ENCODE measurements at places on chromosomes 16 and 17.
A peak's percentile ranks its signal among the peaks of the same experiment; 100 is the strongest.

DNA sequence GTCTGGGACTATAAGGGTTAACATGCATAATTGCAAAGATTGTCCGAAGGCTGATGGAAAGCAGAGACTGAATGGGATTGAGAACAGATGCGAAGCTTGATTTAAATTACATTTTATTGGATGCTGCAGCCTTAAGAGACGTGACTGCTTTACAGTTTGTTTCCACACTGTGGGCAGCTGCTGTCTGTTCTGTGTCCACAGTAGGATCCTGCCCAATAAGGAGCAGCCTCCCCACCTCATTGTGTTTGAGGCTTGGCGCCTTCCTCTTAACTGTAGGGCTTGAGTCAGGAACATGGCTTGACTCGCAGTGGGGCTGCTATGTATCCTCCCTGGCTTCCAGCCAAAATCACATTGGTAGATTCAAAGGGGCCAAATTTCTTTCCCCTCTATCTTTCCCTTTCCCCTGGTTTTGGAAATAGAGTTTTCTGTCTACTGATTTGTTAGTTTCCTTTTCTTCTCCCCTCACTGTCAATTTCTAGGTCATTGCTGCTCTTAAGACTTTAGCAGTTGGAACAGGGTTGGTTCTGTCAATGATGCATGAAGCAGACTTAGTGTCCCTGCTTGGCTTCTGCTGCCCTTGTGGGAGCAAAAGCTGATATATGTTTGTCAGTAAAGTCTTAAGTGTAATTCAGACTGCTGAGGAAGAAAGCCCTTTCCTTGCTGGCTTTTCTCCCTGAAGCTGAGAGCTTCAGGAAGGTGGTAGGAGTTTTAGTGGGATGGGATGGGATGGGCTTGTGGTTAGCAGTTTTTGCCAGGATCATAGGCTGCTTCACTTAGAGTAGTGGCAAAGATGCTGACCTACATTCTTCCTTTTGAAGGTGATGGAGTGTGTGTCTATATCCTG lies 5.0 kb upstream of the RARA start:
- no peak for DNase-seq

- no peak for DNase-seq
These were observed 23.9 kb downstream of the UBE2G1 start for GRCh38 chr17:4342535-4342934.

GRCh38 chr17:58316260-58316960 lies 12.2 kb downstream of the TSPOAP1 start:
- DNase-seq: no peak

DNA sequence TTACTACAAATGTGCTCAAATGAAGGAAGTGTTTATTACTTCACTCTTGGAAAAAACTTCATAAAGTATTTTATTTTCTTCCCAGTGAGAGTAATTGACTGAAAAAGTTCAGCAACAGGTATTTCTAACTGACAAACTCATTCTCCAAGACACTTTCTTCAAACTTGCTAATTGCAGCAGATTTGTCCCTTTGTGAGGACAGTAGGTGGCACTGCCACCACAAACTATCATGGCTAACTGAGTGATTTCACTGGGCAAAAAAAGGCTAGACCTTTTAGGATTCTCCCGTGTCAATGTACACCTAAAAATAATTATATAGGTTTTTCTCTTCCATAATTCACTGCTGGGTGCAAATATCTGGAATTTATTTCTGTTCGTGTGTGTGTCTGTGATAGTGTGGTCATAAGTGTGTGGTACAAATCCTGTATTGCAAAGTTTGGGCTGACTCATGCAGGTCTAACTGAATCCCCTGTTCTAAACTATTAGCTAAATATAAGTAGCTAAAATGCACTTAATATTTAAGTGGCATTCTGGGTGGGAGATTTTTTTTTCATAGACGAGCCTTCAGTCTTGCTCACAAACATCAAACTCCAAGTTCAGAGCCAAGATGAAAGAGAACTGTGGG lies 3.9 kb downstream of the HS3ST3A1 start:
- DNase-seq: peak; percentile 54

GRCh38 chr17:37050920-37051319 lies 102.2 kb downstream of the AATF start:
- DNase-seq: no peak

DNA sequence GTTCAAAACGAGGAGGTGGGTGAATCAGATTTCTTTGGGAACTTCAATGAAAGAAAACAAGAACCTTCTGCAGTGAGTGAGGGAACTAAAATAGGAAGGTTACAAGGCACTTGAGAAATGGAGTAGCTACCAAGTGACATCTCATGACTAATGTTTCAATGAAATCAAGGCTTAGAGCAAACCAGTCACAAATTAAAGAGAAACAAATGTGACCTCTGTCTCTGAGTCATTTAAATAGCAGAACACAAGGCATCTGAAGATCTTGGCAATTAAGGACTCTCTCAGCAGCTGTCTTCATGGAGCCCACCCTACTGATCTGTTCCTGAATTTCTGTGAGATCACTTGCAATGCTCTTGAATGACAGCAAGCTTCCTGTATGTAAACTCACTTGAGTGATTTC lies 109.5 kb downstream of the CDH11 start:
- DNase-seq: peak; percentile 86

DNA sequence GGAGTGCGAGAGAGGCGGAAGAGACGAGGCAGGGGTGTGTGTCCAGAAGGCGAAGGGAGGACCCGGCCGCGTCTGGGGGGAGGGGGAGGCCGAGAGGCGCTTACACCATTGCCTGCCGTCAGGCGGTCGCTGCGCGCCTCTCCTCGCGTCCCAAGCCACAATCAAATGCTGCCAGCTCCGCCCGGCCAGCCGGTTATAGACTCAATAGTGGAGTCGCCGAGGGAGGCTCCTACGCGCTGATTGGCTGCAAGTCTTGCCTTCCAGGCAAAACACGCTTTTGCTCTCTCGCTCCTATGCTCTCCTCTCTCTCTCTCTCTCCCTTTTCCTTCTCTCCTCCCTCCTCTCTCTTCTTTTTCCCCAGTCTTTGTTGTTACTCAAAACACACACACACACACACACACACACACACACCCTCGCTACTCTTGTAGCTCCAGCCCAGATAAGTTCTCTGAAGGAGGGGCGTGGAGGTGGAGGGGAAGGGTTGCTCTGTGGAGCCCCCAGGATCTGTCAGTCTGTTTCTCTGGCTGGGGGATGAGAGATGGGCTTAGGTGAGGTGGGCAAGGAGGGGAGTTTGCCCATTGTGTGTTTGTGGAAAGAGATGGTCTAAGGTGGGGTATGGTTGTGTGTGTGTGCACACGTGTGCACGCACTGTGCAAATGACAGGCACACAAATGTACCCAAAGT lies at the start of gene DLX3:
Gene DLX3 (minus strand): TSS at position 170 of the 684 bp plus-strand sequence. CDS start 226 bp downstream, outside the sequence.
- peak; percentile 55 for DNase-seq

DNA sequence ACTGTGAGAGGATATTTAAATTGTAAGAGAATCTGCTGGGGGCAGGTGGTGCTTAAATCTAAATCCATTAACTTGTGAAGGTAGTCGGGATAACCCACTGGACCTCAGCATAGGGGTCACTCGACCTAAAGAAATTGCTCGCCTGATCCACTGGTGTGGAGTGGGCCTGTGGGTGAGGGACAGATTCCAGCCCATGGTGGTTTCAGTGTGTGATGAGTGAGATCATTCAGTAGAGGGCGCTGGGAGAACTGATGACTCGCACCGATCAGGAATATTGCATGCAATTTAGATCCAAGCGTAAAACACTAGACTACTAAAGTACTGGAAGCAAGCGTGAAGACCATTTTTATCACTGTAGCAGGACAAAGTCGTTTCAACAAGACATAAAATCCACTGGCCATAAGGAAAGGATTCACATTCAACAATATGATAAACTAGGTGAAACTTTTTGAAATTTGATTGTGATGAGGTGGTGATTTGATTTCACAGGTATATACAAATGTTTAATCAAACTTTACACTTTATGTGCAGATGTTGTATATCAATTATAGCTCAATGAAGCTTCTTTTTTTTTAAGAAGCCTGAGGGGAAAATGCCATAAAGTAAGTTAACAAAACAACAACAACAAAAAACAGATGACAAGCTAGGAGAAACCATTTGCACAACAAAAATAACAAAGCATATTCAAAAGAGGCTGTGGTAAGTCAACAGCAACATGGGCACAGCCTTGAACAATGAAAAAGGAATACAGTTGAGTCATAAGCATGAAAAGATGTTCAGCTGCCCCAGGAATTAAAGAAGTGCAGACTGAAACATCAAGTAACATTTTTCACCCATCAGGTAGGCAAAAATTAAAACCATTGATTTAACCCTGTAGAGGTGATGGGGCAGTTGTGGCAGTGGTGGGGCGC lies 7.5 kb upstream of the TMEM170A start:
- peak; percentile 60 for DNase-seq

- no peak for DNase-seq
These were observed 19.7 kb downstream of the SEZ6 start for GRCh38 chr17:28985950-28986713.

DNA sequence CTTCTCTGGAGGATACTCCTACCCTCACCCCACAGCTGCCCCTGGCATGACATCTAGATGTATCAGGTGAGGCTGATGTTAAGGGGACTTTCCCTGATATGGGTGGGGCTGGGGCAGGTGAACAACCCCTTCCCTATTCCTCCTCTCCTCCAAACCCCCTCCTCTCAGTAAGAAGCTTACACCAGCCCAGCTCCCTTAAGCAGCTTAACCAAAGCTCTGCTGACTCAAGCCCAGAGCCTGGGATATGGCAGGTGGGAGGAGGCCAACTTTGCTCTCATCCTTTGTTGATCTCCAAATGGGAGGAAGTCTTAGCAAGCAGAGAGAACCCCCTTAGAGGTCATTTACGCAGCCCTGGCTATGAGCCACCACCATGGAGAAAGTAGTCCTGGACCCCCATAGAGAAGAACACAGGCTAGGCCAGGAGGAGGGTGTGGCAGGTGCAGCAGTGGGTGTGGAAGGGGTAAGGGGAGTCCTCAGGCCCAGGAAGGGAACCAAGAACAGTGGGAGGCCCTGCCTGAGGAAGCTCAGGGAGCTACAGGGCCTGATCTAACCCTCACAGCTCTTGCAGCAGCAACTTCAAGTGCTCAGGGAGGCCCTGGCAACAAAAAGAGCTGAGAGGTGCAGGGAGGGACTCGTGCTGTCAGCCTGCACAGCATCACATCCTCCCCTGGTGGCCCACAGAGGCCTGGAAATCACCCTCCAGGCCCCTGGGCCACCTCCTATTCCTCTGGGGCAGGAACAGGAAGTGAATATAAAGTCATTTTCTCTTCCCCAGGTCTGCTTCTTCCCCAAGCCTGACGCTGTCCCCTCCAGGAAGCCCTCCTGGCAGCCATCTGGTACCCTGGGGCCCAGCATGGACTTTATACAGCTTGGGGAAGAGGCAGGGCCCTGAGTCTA lies 2.9 kb downstream of the UNC119 start:
- no peak for DNase-seq

- no peak for DNase-seq
These were observed 5.0 kb downstream of the SGCA start for GRCh38 chr17:50170662-50171370.

- peak; percentile 76 for DNase-seq
These were observed 27.1 kb upstream of the SNN start for GRCh38 chr16:11640987-11641817.

DNA sequence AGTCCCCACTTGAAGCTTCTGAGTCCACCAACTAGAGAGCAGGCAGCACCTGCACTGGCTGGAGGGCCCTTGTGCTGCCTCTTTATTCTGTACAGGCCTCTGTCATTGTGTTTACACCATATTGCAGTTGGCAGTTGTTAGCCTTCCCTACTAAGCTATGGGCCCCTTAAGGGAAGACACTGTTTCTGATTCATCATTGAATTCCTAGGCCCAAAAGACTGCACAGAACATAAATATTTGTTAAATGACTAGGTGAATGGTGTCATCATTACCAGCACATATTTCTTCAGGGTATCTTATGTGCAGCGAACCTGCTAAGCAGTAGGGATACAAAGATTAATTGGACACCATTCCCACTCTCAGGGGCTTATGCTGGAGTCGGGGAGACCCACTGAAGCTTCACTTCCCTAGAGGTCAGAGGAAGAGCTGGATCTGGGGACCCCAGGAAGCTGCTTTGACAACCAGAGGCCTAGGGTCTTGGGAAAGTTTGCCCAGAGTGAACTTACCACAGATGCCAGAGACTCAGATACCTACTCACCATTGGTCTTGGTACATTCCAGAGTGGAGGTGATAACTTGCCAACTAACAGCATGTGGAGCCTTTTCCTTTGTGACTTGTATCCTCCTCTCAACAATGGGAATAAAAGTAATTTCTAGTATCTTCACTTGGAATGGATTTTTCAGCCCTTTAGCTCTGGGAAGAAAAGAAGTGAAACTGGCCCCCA lies 28.7 kb upstream of the DDX52 start:
- DNase-seq: peak; percentile 94

- DNase-seq: no peak
These were observed at the start of gene STAT5B for GRCh38 chr17:42276359-42276608. Gene STAT5B (minus strand): TSS chr17:42276391. CDS start chr17:42232127, 44,264 bp downstream.

DNA sequence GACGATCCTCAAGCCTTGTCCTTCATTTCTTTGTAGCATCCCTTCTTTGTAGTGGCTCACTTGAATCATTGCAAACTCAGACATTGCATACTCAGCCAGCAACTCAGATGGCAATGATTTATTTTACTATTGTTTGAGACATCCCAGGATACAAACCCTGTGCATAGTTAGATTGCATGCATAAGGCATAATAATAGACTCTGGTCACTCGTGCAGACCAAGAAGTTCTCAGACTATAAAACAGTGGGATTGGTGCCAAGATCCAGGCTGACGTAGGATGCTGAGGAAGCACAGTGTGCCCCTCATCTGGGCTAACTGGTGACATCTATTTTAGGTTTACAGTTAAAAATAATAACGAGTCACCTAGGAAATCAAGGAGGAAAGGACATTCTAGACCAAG lies 142.3 kb downstream of the PMP22 start:
- peak; percentile 66 for DNase-seq

DNA sequence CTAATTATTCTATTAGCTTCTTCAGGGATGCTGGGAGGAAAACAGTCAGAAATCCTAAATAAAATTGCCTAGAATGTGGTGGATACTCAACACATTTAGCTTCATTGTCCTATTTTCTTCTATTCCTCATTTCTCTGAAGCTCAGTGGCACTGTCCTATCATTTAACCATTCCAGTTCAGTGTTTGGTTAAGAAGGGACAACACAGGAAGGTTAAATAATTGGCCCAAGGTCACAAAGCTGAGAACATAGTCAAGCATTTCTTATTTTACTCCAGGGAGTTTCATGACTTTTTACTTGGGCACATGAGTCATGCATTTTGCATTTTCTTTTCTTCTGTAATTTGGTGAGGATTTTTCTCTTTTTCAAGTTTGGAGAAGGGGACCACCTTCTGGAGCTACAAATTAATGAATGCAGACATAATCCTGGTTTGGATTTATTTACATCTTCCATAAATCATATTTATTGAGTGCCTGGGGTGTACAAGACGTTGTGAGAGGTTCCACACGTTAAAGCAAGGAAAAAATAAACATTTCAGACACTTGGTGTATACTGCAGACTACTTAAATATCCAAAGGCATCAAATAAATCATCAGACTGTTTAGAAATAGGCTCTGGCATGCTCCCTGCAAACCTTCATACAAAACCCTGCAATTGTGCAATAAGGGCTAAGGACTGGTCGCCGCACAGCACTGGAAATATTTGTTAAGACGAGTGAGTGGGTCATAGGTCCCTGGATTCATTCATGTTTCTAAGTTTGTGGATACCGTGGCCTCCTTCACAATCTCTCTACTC lies 263.9 kb downstream of the MAF start:
- no peak for DNase-seq
